Left hindlimb (tissue), 1 donor: ENCODE measurements at places on chromosomes 3 and 15.

DNA sequence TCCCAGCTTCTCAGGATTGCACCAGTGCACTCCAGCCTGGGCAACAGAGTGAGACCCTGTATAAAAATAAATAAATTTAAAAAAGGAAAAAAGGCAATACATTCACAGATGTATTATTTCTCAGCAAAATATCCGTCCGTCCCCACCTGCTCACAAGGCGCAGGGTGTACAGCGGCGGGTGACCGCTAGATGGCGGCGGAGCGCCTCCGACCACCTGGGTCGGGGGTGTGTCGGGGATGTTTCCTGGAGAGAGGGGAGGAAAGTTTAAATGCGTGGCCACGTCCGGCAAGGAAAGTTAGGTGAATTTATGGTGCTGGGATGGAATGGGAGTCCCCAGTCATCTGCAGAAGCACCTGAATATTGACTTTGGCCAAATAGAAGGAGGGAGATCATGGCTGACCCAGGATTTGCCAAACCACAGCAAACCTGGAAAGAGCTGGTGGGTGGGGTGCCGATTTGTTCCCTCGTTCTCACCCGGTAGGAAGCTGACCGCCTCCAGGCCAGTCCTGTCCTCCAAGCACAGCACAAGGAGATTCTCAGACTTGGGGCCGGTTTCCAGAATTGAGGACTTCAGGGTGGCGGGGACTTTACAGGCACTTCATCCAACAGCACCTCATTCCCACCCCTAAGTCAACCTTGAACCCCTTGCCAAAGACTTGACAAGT is 88.3 kb downstream of the TMEM266 start:
- peak; percentile 76 for DNase-seq

- DNase-seq = no peak
Measured at GRCh38 chr3:98733053-98733811, 29.9 kb upstream of the ST3GAL6 start.

DNA sequence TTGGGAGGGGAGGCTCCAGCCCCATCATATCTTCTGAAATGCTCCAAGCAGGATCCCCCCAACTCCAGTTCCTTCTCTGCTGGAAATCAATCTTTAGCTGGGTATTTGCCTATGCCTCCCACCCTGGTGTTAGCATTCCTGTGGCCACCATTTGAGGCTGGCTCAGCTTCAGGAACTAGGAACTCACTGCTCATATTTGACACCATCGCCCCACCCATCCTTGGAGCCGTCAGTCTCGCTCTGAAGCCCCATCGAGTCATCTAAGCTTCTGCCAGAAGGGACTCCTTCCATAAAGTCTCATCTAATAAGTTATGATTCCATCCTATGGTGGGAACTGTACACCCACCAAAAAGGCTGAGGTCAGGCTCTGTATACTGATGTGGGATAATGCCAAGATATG is 26.4 kb downstream of the PRKCD start:
- DNase-seq = no peak

DNA sequence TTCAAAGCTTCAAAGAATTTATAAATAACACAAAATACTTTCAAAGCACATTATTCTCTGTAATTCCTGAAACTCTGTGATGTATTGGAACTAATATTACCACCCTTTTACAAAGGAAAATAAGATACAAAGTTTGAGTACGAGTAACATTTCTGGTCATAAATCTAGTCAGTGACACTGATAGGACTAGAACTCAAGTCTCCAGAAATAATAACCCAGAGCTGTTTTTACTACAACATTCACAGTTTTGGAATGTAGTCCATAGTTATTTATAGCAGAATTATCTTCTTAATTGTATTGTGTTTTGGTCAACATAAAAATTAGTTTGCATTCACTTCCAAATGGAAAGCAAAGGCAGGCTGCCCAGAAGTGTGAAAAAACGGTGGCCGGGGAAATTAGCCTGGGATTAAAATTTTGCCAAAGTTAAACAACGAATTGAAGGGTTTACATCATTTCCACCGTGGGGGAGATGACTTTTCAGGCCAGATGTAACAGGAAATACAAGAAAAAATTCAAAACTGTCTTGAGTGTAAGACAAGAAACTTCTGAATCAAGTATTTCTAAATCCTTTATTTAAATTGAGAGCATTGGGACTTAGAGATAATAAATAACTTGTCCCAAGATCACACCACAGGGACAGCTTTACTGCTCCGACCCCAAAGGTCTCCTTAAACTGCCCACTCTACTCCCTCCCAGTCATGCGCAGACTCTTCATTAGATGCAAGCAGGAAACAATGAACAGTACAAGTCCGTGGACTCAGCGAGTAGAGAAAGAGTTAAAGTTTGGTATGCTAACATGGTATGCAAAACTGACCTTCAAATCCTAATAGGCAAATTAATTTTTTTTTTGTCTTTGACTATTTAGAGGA is 74.3 kb upstream of the VGLL4 start:
- DNase-seq = no peak

DNA sequence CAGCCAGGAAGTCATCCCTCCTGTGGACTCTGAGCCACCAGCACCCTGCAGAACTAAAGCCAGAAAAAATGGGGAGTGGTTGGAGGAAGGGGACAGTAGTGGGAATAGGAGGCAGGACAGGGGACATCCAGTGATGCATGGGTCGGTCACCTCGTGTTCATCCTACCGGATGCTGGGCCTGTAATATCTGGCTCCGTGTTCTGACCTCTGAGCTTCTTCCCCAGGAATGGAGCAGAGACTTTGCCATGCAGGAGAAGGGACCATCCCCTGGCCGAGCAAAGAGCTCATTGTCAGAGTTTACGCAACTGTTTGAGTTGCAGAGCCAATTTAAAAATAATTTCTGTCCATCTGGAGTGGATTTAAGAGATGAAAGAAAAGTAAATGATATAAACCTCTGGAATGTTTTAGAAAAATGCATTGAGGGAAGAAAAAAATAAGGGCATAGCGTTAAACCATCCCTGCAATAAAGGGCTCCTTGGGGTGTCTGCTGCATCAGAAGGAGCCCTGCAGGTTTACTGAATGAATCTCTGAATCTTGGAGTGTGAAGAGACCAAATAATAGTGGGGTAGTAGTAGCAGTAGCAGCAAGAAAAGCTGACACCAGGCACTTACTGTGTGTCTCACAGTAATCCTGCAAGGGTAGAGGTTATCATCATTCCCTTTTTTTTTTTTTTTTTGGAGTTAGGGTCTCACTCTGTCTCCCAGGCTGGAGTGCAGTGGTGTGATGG is 70.9 kb downstream of the AAGAB start:
- DNase-seq = no peak

GRCh38 chr3:131356006-131356595 is 25.5 kb upstream of the NUDT16 start:
- DNase-seq = no peak
